ENCODE measurements at places on chromosomes 1 and 21.

DNA sequence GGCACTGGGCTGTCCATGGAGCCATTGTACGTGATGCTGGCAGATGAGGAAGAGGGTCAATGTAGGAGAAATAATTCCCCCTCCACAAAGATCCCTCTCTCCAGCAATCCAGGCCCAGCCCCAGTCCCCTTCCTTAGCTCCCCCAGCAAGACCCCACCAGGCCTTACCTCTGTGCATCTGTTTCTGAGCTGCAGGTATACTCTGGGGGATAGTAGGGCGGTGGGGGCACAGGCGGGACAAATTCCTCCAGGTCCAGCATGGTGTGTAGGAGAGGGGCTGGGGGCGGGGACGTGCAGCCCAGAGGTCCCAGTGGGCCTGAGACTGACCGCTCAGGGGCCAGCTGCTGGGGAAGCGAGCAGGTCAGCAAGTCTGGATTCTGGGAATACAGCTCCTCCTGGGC, 3.7 kb downstream of the ENTREP3 start:
- no peak for DNase-seq

DNA sequence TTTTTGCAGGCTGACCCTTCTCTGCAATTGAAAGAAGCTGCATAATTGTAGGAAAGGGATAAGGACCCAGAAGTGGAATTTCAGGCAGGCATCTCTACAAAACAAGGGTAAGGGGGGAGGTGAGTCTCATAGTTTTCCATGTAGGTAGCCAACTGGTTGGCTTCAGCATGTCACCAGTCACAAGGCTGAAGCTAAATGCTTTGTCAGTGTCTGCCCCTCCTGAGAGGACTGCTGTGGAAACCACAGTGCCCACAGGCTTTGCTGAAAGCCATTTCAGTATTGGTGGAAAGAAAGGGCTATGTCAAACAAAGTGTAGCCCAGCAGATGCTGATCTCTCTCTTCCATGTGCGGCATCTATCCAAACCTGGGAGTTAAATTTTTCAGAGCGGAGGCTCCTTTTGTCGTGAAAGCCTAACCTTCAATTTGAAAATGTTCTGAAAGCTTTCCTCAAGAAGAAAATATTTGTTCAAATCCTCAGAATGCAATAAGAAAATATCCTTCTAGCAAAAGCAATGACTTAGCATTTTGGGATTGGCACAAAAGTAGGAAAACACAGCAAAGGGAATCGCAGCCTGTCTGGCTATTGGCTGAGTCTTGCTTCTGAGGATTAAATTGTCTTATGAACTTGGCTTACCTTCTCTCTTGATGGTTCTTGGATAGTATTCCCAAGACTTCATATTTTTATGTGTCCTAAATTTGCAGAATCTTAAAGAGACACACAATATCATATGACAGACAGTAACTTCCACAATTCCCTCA, 591.7 kb downstream of the PLPP3 start:
- no peak for DNase-seq

GRCh38 chr1:203026666-203027663, 674 bp downstream of the PPFIA4 start:
- DNase-seq, result no peak

- DNase-seq, result no peak
Measured at GRCh38 chr1:176391621-176392020, 71.4 kb upstream of the PAPPA2 start.

- DNase-seq, result no peak
Measured at GRCh38 chr1:30986755-30987154, 78.2 kb upstream of the SDC3 start.

DNA sequence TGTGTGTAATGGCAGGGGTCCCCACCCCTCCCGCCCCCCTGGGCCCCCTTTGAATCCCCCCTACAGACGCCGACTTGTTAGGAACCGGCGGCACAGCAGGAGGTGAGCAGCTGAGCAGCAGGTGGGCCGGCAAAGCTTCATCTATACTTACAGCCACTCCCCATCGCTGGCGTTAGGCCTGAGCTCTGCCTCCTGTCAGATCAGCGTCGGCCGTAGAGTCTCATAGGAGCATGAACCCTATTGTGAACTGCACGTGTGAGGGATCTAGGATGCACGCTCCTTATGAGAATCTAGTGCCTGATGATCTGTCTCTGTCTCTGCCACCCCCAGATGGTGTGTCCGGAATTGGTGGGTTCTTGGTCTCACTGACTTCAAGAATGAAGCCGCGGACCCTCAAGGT, 14.9 kb upstream of the VPS26C start:
- DNase-seq, result no peak

DNA sequence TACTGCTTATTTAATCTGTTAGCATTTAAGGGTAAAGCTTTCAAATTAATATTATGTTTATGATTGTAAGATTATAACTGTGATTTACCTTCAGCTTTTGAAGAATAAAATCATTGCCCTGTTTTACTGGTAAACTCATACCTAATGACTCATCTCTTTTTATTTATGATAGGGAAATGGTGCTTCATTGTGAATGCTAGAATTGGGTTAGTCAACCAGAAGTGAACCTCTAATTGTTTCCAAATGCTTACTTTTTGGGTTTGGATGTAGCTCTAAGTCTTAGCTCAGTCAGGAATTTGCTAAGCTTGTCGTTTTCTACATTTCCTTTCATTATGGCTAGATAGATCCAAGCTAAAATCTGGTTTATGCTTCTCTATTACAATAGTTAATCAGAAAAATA, 59.4 kb downstream of the SLC30A7 start:
- no peak for DNase-seq

- DNase-seq, result no peak
Measured at GRCh38 chr1:47481936-47482335, 44.1 kb downstream of the FOXD2 start.

DNA sequence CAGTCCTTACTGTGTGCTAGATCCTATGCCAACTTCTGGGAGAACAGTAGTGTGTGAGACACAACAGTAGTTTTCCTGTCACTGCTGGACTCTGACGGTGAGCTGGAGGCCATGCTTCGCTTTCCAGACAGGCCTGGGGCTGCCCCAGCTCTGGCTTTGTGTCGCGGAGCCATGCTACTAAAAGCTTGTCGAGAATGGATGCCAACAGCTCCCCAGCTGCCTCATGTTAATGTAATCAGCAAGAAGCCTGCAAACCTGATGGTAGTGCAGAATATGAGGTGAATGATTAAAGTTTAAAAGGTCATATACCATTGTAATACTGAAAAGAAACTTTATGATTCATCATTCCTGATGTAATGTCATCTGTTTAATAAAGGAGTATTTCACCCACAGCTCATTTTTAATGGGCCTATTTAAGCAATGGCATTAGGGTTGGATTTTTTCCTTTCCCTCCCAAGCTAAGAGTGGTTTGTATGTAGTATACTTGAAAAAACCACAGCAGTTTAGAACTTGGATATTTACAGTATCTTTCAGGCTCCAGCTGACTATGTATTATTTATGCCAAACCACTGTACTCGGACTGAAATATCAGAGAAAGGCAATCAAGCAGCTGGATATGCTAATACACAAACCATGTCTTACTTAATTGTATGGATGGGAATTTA, 343.0 kb downstream of the NUF2 start:
- DNase-seq, result no peak

DNA sequence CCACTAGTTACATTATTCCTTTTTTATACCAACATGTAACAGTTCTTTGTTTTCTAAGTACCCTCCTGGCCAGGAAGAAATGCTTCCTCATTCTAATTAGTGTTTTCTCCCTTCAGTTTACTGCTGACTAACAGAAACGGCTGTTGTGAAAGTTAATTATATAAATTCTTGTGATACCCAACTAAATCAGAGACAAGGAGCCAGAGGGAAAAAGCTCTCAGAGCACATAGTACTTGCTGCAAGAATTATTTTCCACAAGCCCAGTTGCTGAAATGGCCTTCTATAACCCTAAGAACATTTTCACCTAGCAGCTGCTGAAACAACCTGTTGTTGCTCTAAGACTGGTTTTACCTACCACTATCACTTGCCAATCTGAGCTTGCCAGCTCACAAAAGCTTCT, 82.4 kb downstream of the FAF1 start:
- DNase-seq, result no peak

DNA sequence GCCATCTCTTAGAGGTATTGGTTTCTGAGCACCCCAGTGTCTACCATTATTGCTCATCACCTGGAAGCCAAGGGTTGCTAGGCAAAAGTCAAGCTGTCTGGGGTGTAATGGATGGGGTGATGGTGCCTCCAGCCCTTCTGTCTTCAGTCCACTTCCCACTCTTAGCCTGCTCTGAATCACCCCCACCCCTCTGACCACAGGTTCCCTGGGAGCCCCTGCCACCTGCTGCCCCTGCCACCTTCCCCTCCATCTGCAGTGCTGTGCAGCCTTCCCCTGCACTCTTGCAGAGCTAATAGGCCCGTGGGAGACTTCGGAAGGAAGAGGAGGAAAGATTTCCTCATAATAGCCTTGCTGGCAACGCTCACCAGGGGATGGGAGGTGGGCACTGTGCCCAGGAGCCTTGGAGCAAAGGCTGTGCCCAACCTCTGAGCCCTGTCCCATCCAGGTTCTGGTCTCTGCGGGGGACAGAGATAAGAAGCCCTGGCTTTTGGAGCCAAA, 35.5 kb downstream of the CAPN2 start:
- DNase-seq, result no peak

DNA sequence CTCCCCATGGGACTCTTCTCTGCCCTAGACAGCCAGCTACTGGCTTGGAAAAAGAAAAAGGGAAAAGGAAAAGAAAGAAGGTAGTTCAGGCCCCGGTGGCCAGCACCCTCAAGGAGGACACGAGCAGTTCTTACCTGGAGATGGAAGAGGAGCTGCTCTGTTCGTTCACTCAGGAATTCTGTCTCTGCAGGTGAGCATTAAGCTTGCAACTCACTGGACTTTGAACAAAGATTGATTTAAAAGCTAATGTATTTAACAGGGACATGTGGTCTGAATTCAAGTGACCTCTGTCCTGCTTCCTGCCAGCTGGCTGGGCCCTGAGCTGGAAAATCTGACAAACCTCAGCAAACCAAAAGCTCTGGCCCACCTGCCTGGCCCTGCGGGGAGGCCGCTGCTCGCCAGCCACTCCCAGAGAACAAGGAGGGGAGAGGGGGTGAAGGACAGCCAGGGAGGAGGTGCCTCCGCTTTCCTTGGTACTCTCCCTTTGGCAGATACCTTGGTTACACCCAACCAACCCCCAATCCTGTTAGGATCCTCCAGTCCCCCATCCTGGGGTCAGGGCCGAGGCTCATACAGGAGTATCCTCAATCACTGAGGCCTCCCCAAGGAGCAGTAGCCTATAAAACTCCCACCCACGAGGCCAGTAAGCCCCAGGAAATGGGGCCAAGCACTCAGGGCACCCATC, at the start of gene PDZK1:
TSS of gene PDZK1 (minus strand) at position 186 of the 685 bp plus-strand sequence. CDS start 19,347 bp downstream, outside the sequence.
- no peak for DNase-seq
